ENCODE measurements at places on chromosomes 5 and 9.

- peak; percentile 63 for DNase-seq
These were observed 2.6 kb upstream of the NFIL3 start for GRCh38 chr9:91426123-91426745.

DNA sequence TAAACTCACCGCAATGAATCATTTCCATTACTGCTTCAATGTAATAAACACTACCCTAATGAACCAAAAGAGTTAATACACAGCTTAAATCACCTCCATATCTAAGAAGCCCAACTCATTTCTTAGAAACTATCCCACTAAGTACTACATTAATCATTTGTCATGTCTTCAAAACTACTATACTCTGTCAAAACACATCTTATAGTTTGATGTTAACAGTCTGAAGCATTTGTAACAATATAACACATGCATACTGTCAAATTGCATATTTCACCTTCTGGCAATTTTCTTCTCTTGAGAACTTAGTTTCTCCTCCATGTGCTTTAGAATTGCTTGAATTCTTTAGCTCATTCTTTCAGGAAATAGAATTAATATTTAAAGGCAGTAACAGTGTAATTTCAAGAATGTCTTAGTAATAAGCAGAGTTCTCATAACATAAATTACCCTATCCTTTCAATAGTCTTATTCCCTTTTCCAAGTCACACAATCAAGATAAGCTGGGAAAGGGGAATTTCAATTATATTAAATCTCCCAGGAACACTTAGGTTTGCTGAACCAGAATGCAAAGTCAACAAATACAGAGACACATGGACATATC lies 199.7 kb downstream of the ATPSCKMT start:
- DNase-seq, result no peak

GRCh38 chr5:174359071-174359470 lies 313.6 kb downstream of the NSG2 start:
- DNase-seq, result no peak

DNA sequence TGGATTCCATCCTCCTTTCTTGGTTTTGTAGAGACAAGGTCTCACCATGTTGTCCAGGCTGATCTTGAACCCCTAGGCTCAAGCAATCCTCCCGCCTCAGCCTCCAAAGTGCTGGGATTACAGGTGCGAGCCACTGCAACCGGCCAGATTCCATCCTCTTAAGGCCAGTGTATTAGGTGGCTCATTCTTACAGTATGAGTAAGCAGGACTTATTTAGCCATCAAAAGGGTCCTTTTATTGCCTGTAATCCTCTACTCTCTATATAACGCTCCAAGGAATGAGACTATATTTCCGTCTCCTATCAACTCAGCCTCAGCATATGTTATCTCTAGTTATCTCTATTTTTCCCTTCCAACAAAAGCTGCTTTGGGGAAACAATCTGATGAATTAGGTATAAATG lies 3.0 kb upstream of the ERBIN start:
- DNase-seq, result no peak

DNA sequence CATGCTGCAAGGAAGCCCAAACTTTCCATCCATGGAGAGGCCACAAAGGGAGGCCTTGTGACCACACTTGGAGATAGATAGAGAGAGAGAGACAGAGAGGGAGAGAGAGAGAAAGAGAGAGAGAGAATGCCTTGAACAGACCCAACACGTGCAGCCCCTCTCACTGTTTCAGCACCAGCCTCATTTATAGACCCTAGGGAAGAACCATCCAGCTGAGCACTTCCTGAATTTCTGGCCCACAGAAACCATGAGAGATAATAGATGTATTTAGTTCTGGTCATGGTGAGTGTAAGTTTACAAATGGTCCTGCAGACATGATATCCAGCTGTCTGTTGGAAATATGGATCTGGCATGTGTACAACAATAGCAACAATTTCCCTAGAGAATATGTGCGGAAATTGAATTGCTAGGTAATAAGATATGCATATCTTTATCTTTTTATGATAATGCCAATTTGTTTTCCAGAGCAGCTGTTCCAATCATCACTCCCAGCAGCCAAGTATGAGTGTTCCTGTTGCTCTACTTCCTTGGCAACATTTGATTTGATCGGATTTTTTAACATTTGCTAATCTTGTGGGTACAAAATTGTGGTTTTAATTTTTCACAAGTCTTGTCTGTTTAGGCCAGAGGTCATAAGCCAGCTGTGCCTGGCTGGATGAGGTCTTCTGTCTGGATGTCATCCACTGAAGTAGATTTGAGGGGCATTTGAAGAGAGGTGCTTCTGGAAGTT lies 217.3 kb upstream of the IL12B start:
- DNase-seq, result no peak

- DNase-seq, result no peak
These were observed 36.8 kb upstream of the FAM240B start for GRCh38 chr9:38756702-38757101.

- DNase-seq, result no peak
These were observed 57.7 kb upstream of the NXNL2 start for GRCh38 chr9:88477300-88477751.

DNA sequence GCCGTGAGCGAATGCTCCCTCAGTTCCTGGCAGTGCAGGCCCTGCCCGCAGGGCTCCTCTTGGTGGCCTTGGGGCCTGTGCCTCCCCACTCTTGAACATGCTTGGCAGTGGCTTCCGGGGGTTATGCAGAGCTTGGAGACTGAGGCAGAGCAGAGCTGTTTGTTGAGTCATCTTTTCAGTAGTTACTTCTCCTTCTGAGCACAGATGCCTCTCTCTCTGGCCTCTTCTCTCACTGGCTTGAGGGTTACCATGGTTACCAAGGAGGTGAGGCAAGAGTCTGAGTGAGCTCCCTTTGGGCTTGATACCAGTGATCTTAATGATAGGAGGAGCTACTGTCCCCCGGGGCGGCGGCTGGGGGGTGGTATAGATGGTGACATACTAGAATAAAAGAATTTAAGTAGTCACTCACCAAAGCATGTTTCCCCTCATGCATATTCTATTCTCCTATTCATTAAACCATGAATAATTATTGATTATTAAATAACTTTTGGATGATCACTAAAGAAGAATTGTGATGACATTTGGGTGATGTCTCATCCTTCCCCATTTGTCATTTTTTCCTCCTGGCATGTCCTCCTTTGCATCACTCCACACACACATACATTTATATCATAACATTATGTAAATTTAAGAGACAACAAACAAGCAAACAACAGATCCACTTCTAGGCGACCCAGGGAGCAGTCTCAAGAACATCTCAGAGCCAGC lies 111.1 kb downstream of the ARHGAP26 start:
- DNase-seq, result no peak

GRCh38 chr5:143571642-143572624 lies 168.4 kb upstream of the NR3C1 start:
- DNase-seq, result no peak

- no peak for DNase-seq
These were observed 179.2 kb downstream of the HSD17B3 start for GRCh38 chr9:96122751-96123150.

- no peak for DNase-seq
These were observed 36.7 kb upstream of the UBE2D2 start for GRCh38 chr5:139524446-139524845.

- DNase-seq, result no peak
These were observed 81.1 kb downstream of the PLK2 start for GRCh38 chr5:58378613-58379390.

- DNase-seq, result no peak
These were observed 7.4 kb upstream of the GRK6 start for GRCh38 chr5:177419046-177419445.

GRCh38 chr5:138371454-138371853 lies 19.0 kb downstream of the KDM3B start:
- no peak for DNase-seq

DNA sequence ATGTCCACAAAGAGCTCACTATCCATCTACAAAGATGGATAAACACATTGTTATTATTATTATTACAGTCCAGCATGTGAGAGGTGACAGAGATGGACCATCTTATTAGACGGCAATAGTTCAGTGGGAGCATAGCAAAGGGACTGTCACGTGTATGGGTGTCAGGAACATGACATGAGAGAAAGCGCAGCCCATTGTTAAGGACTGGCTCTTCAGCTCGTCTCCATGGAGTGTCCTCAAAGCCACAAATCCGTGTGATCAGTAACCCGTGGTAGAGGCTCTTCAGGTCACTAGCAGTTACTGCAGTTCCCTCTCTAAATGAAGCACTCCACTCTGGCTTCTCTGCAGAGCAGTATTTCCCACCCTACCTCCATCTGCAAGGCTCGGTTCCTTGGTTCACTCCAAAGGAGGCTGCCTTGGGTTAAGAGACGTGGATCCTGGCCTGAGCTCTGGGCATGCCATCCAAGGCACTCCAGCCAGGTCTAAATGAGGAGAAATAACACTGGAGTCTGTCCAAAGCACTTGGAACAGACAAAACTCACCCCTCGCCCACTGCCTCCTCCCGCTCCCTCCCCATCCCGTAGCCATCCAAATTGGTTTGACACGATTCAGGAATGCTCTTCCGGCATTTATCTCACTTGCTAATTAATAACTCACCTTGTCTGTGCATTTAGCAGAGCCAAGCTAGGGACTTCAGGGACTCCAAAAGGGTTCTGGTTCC lies 122.3 kb upstream of the WWC1 start:
- no peak for DNase-seq

DNA sequence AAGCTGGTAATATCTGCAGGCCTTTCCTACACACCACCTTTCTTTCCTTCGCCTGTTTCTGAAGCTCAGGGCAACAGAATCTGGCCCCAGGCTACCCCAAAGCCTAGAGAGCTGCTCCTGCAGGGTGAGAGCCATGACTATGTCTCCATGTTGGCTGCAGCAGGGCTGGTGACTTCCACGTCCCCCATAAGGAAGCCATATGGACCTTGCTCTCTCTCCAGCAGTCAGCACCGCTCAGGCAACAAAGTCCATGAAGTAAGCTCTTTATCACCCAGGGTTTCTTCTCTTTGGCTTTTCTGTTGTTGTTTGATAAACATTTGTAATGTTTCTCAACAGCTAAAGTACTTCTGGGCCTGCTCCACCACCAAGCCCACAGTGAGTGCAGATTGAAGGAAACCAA lies 125.2 kb downstream of the SLIT3 start:
- peak; percentile 8 for DNase-seq

Measured in HuH-7 (cell line).